ENCODE measurements at places on chromosomes 5 and 9. TPM values are rescaled to one million over a fixed set of nuclear protein-coding genes. Genes with fewer than 3 reads are reported as not detected.

The SLC36A2 gene
- 0.29 TPM for total RNA-seq

The KCNT1 gene
- 0.24 TPM for total RNA-seq

The MEIKIN gene
- not detected for total RNA-seq

The ACTBL2 gene
- not detected for total RNA-seq

The FAM174A gene
- 12.6 TPM for total RNA-seq

The C9 gene
- not detected for total RNA-seq

- no peak for DNase-seq
Measured at GRCh38 chr9:123924727-123925126, 5.2 kb downstream of the DENND1A start.

GRCh38 chr9:15104826-15105420, 194.7 kb upstream of the FREM1 start:
- DNase-seq: no peak

GRCh38 chr9:117335837-117336433, 78.9 kb downstream of the ASTN2 start:
- no peak for DNase-seq

GRCh38 chr9:87180361-87180760, 233.1 kb upstream of the GAS1 start:
- no peak for DNase-seq

DNA sequence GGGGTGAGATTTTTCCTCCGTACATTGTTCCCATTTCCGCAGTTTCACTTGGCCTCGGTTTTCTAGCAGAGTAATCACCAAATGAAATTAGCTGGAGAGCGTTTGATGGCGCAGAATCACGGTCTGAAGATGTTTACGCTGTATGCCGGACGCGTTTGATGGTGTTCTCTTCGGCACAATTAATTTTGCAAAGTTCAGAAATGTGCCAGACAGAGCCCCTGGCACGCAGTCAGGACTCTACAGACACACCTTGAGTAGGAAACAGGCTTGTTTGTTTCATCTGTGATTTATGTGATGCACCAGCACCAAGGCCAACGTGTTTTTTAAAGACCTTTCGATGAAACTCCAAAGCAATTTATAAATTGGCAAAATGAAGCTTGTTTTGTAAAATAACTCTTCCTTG, 863 bp upstream of the LIFR start:
- DNase-seq: no peak

GRCh38 chr5:135251093-135251492, 147.9 kb downstream of the MACROH2A1 start:
- no peak for DNase-seq

GRCh38 chr5:10339958-10340357, 13.5 kb upstream of the MARCHF6 start:
- no peak for DNase-seq

- DNase-seq: no peak
Measured at GRCh38 chr9:16205455-16205854, 652.6 kb downstream of the CCDC171 start.

DNA sequence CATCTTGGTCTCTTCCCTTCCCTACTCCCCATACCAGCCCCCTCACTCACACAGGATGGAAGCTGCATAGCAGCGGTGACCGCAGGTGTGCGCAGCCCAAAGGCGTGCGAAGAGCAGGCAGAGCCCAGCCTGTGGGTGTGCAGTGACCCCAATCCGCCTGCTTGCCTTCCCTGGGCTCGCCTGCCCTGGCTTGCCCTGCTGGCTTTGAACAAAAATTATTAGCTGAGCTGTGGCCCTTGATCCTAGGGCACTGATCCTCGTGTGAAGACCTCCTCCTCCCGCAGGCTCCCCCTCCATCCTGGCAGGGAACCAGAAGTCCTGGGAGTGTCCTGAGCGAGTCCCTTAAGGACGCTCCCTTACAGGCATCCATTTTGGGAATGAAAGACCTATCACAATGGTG, 31.9 kb downstream of the MORN5 start:
- no peak for DNase-seq

DNA sequence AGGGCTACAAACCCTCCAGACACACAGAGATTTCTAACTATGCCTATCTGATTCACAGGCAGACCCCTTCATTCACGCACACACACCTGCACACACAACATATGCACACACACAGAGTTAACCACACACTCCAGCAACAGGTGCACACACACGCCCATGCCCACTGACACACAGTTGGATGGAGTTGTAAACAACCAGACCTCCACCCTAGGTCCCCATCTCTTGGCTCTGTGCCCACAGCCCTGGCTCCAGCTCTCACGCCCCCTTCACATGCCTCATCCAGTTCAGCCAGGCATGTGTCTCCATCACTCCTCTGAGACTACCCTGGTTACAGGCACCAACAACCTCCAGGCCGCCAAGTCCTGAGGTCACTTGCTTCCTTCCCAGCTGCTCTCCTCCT, 61.1 kb downstream of the PSD2 start:
- no peak for DNase-seq

- no peak for DNase-seq
Measured at GRCh38 chr9:81384911-81385310, 304.4 kb downstream of the TLE1 start.

DNA sequence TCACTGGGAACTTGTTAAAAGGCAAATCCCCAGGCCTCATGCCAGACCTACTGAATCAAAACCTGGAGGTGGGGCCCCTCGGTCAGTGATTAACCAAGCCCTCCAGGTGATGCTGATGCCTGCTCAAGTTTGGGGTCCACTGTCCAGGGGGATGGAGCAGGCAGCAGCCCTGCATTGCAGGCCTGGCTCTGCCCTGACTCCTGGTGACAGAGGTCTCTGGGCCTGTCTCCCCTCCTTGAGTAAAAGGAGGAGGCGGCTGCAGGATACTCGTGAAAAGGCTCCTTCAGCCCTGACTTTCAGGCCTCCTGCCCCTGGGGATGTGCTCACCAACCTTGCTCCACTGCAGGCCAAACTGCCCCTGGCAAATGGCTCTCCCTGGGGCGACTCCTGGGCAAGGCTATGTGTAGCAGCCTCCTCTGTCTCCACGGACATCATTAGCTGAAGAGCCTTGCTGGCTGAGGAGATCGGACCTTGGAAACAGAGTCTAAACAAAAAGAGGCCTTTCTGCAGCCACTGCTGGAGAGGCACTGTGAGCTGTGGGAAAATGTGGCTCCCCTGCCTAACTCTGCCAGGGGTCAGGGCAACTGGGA, 134.8 kb upstream of the ALDH1B1 start:
- no peak for DNase-seq

DNA sequence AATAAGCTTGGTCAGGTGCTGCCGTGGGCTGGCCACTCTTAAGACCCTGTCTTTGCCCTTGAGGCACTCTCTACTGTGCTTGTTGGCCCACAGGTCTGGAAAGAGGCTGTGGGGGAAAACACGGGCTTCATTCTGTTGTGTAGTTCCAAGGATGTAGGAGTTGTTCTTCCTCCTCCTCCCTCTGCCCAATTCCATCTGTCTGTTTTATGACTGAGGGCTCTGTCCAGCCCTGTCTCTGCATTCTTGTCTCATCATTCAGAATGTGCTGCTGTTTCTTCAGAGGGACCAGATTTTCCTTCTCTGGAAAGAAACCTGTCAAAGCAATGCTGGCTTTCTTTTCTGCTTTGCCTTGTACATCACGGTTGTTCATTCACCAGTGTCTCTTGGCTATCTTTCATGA, 84.1 kb downstream of the MAP1B start:
- no peak for DNase-seq

- no peak for DNase-seq
Measured at GRCh38 chr5:181218795-181219124, 4.3 kb upstream of the TRIM41 start.
